Urinary bladder (tissue), 4 donors: ENCODE measurements at places on chromosomes 4 and X.

GRCh38 chr4:151035328-151035727 is 20.2 kb upstream of the LRBA start:
- DNase-seq, result peak; percentile 46

GRCh38 chr4:87716371-87717265 is 66.5 kb downstream of the DMP1 start:
- DNase-seq, result no peak

DNA sequence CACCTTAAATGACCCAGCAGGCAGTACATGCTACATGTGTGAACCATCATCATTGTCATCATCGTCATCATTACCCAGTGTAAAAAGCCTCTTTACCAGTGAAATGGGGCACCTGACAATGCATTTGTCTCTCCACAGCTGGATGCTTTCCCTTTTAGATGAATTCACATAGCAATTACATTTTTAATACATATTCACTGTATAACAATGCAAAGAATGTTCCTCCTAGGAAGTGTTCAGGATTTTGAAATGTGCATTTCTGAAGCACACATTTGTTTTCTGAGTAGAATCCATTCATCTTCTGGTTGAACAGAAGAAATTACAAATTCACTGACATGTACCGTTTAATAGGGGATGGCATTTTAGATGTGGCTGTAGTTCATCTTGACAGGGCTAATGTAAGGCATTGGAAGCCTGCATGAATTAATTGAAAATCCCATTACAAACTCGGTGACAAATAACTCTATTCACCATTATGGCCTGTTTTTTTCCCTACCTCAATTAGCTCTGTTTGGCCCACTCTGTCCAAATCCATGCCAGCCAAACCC is 111.1 kb downstream of the SH3RF1 start:
- no peak for DNase-seq

- no peak for DNase-seq
These were observed 410.7 kb downstream of the CENPC start for GRCh38 chr4:67134616-67135015.

- DNase-seq, result no peak
These were observed 41.1 kb downstream of the GPM6B start for GRCh38 chrX:13775837-13776236.

GRCh38 chr4:20249333-20249732 is 2.4 kb upstream of the SLIT2 start:
- no peak for DNase-seq

- no peak for DNase-seq
These were observed 1212.4 kb downstream of the PCDH18 start for GRCh38 chr4:136319789-136320464.

DNA sequence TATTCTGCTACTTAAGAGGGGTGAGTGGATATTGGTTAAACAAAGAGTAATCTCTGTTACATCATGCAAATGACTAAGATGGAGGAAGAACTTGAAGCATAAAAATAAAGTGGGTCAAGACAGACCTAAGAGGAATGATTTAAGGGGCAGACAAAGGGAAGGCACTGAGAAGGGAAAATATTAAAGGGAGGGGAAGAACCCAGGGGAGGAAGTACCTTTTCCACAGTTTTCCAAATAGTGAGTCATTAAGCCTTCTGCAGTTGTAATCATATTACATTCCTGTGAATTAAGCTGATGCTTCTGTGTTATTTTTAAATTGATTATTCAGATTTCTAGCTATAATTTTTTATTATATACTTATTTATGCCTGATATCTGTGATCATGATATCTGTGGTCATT is 253.3 kb downstream of the CENPC start:
- DNase-seq, result no peak

GRCh38 chr4:99856166-99856565 is 38.1 kb downstream of the LAMTOR3 start:
- DNase-seq, result no peak

DNA sequence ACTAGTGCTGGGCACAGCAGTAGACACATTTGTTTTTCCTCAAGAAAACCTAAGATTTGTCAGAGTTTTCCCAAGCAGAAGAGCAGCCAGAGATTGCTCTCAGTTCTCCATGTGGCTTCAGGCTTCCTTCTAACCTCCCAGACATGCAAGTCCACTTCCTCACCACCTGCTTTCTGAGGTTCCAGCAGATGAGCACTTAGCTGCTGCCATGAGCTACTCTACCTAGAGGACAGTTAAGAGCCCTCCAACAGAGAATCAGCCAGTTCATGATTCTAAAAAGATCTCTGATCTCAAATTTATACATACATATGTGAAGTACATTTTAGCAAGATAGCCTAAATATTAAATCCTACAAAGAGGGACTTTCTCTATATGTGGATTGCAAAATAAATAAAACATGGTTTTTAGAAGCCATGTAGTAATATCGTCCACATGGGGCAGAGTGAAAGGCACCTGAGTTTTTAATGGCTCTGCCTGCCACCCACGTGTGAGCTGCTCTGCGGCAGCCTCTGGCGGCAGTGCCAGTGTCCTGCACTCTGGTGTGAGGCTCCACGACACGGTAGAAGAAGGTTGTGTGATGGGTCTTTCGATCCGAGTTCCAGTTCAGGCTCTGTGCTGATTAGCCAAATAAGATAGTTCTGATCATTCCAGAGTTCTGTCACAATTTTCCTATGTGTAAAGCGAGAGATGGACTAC is 10.3 kb downstream of the CYP4V2 start:
- no peak for DNase-seq

DNA sequence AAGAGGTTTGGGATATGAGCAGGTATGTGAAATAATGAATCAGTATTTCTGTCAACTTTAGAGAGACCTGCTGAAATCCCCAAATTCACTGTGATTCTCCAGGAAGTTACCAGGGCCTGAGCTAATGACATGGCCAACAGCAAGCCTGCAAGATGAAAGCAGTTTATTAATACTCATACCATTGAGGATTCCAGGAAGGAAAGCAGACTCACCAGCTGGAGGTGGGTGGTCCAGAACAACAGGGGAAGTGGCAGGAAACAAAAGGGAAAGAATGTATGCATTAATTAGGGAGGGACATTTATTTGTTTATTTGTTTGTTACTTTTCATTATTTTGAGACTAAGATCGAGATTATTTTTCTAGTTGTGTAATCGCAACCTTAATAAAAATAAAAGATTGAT is 196.6 kb upstream of the AGA start:
- DNase-seq, result no peak

GRCh38 chr4:37762294-37762990 is 64.0 kb upstream of the PGM2 start:
- no peak for DNase-seq

DNA sequence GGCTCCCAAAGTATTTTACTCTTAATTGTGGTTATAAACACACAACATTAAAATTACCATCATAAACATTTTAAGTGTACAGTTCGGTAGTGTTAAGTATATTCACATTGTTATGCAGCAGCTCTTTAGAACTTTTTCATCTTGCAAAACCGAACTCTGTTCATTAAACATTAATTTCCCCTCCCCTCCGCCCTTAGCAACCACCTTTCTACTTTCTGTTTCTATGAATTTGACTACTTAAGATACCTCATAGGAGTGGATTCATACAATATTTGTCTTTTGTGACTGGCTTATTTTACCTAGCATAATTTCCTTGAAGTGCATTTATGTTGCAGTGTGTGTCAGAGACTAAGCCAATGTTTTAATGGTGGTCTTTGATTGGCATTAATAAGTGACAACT is 32.6 kb downstream of the IL13RA1 start:
- DNase-seq, result no peak

DNA sequence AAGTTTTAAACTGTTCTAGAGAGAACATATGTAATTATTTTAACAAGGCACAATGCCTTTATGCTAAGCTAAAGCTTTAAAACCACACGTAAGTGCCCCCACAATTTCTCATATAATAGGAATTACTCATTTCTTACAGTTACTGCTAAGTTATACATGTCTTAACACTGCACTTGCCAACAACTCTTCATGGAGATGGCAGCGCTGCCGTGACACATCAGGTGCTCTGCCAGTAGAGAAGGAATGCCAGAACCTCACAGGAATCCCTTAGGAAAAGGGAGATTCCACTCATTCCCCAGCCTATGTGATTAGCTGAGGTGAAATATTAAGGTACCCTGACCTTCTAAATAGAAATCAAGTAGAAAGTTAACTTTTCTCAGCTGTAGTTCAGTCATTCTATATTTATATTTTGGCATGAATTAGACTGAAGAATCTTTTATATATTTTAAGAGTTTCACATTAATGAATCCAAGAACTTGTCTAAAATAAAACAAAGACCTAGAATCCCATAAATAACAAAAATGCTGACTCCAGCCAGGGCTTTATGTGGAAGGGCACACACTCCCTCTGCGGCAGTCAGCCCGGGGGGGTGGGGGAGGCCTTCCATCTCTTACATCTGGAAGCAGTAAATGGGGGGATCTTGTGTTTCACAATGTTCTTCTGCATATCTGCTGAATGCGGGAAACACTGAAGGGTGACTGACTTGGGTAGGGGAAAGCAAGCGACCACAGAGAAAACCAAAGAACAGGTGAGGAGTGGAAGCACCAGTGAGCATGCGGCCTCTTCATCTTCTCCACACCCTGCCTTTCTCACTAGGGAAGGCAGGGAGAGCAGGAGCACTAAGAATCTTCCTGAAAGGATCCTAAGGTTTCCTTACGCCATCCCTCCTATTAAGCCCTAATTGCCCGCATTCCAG is 23.7 kb downstream of the ACSL1 start:
- peak; percentile 52 for DNase-seq

- no peak for DNase-seq
These were observed 43.7 kb downstream of the RPS6KA6 start for GRCh38 chrX:84144281-84144680.

- no peak for DNase-seq
These were observed at the start of gene STS for GRCh38 chrX:7147413-7147977. Gene STS (plus strand): TSS chrX:7147712. CDS start chrX:7253200, 105,488 bp downstream.

- no peak for DNase-seq
These were observed 150.9 kb downstream of the SHROOM3 start for GRCh38 chr4:76585897-76586360.

DNA sequence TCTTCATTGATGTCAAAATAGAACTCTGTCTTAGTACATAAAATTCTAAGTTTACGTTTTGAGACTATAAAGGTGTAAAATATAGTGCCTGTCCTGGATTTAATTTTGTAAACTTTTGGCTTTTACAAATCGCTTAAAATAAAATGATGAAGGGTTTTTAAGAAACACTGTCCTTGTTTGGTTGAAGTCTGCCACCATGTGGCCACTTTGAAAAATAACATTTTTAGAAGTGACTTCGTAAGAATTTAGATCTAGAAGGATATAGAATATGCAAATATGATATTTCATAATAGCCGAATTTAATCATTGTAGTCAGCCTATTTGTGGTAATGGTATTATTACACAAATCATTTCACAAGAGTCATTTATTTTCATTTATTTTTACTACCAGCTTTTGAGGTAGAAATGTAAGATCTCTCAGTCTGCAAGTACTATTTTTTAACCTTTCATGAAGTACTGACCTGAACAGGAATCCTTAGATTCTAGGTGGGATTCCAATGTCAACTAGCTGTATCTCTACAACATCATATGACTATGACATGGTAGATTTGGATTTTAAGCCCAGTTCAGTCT is 31.0 kb upstream of the FAT4 start:
- no peak for DNase-seq

- DNase-seq, result no peak
These were observed 44.5 kb downstream of the SORCS2 start for GRCh38 chr4:7236847-7237246.

DNA sequence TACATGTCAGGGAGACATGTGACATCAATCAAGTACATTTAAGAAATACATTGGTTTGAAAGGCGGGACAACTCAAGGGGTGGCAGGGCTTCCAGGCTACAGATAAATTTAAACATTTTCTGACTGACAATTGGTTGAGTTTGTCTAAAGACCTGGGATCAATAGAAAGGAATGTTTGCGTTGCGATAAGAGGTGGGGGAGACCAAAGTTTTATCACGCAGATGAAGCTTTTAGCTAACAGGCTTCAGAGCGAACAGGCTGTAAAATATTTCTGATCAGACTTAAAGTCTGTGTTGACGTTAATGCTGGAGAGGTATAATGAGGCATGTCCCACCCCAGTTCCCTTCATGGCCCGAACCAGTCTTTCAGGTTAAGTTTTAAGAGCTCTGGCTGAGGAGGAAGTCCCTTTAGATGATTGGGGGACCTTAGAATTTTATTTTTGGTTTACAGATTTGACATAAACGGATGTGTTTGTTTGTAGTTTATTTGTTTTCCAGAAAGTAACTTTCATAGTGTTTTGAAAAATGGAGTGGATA is 346.7 kb upstream of the RASGEF1B start:
- DNase-seq, result no peak

DNA sequence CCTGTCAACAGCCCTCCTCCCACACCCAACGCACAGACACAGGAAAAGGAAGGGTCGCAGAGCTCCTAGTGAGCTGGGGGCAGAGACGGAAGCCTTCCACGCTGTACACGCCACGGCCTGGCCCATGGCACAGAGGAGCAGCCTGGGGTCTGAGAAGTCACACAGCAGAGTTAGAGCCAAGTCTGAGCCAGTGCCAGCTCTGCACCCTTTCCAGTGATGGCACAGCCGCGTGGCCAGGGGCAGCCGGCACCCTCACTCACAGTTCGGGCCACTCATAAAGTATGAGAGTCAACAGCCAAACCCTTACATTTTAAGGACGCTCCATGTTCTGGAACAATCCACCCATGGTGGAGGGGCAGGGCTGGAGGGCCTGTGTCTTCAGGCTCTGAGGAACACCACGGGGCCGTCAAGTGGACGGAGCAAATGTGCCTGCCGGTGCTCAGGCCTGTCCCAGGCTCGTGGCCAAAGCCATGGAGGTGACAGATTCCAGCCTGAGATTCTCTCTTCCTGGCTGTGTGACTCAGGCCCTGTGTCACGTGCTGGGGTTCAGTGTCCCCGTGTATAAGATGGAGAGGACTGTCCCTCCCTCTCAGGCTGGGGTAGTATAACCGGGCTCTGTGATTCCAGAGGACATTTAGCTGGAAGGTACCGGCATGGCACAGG is 91.2 kb downstream of the ABLIM2 start:
- no peak for DNase-seq

GRCh38 chrX:25020905-25021449 is 5.2 kb upstream of the ARX start:
- no peak for DNase-seq

DNA sequence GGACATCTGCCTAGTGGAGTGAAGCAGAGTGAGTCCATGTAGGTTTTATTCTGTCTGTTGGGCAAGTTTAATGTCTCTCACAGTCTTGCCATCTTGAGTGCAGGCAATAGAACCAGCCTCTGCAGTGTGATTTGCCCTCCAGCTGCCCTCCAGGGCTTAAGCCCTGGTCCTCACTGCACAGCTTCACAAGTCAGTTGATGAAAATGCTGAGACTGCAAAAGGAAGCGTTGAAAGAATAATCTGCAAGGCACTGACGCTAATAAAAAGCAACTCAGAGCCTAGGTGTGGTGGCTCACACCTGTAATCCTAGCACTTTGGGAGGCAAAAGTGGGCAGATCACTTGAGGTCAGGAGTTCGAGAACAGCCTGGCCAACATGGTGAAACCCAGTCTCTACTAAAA is 54.1 kb upstream of the PHOX2B start:
- DNase-seq, result no peak
